ENCODE measurements at places on chromosomes 4 and X.

GRCh38 chrX:53440621-53441517, 6.7 kb upstream of the HSD17B10 start:
- peak; percentile 42 for DNase-seq

DNA sequence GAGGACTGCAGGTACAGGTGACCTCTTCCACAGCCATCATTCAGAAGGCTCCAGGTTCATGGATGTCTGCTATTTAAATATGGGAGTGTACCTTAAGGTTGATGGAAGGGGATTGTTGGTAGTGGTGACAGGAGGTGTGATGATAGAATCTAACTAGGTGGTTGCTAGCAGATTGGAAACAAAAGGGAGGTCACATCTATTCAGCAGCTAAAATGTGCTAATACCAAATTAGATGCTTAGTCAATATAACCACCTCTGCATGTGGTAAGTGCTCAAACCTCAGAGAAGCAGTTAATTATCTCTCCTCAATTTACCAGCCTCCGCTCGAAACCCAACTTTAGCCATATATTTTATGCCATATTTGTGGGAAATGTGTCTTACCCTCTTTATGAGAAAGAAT, 98.7 kb upstream of the CCSER1 start:
- DNase-seq = no peak

DNA sequence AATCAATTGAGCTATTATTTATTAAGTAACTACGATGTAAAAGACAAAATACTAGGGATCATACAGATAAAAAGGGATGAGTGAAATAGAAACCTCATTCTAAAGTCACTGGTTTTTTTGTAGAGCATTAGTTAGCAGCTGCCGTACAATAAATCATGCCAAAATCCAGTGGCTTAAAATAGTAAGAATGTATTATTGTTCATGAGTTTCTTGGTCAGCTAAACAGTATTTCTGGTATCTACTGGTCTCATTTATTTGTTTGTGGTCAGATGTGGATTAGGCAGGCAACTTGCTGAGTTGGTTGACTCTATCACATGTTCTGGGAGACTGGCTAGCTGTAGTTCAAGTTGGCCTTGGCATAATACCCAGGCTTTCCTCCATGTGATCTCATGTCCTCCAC, 667.3 kb downstream of the GALNTL6 start:
- DNase-seq = no peak

- DNase-seq = peak; percentile 51
Observed at GRCh38 chr4:87975466-87975865, at the start of gene SPP1. SPP1 (plus strand) TSS chr4:87975714; CDS start chr4:87976896, 1,182 bp downstream.

- no peak for DNase-seq
Observed at GRCh38 chr4:155974476-155974749, 20.7 kb upstream of the CTSO start.

DNA sequence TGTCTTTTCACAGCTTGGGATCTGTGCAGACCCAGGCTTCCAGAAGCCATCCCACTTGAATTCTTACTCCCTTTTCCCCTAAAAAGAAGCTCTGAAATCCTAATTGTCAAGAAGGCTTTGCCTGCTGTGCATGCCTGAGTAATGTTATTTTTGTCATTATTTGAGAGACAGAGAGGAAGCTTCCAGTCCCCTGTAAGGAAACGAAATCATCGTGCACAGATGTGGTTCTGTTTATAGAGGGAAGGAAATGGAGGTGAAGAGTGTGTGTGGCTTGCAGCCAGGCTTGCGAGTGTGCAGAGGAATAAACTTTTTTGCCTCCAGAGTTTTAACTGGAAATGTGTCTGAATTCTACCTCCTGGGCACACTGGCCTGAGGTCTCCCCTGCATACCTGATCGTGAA, 70.2 kb downstream of the TBL1X start:
- DNase-seq = no peak

- DNase-seq = no peak
Observed at GRCh38 chrX:24018809-24019208, 8.2 kb downstream of the KLHL15 start.

GRCh38 chr4:18197467-18197866, 175.9 kb upstream of the LCORL start:
- no peak for DNase-seq

- DNase-seq = no peak
Observed at GRCh38 chrX:9582956-9583355, 118.1 kb downstream of the TBL1X start.

DNA sequence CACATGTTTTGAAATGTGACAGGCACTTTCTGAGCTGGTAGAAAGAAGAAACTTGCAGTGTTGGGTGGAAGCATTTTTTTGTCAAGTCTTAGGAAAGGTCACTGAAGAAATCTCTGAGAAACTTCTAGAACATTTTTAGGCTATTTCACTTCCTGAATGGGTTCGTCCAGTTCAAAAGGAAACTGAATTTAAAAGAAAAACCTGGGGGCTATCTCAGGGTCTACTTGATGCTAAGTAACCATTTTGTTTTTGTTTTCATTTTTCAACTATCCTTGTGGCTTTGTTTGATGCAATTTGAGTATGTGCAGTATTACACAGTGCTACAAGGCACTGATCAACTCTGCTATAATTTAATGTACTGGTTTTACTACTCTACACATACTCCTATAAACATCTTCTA, 34.0 kb upstream of the AMOT start:
- no peak for DNase-seq

DNA sequence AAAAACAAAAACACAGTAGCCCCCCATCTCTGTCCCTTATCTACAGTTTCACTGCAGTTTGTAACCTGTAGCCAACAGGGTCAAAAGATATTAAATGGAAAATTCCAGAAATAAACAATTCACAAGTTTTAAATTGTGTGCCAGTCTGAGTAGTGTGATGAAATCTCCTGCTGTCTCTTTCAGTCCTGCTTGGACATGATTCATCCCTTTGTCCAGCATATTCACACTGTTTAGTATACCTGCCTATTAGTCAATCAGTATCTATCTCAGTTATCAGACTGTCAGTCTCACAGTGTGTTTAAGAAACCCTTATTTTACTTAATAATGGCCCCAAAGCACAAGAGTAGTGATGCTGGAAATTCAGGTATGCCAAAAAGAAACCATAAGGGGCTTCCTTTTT, 21.9 kb downstream of the CNOT6L start:
- DNase-seq = no peak

- DNase-seq = peak; percentile 63
Observed at GRCh38 chr4:77819404-77819842, 255 bp upstream of the CNOT6L start.

- DNase-seq = peak; percentile 22
Observed at GRCh38 chr4:139633661-139634060, 32.0 kb upstream of the MGST2 start.
